Hindlimb muscle (tissue), 1 donor: ENCODE measurements at places on chromosomes 6 and 20.

- DNase-seq = no peak
Observed at GRCh38 chr6:67885081-67886033, 749.7 kb upstream of the ADGRB3 start.

DNA sequence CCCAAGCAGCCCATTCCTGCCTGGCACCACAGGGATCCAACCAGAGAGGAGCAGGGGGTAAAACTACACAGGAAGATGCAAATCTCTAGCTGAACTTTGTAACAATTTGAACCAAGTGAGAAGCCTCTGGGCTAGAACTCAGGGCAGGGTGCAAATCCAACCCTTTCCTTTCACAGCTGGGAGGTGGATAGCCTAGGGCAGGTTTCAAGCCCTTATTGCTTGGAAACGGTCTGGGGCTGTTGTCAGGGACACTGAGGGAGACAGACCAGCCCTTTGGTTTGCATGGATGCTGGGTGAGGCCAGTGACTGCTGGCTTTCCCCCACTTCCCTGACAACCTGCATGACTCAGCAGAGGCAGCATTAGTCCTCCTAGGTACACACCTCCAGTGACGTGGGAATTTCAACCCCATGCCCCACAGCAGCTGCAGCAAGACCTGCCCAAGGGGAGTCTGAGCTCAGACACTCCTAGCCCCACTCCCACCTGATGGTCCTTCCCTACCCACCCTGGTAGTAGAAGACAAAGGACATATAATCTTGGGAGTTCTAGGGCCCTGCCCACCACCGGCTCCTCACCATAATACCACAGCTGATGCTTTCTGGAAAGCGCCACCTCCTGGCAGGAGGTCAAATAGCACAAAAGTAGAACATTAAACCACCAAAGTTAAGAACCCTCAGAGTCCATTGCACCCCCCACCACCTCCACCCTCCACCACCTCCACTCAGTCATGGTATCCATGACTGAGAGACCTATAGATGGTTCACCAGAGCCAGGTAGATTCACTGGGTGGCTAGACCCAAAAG, 797.7 kb upstream of the MAN1A1 start:
- no peak for DNase-seq

- no peak for DNase-seq
Observed at GRCh38 chr6:27545271-27546046, 72.6 kb upstream of the ZNF184 start.

DNA sequence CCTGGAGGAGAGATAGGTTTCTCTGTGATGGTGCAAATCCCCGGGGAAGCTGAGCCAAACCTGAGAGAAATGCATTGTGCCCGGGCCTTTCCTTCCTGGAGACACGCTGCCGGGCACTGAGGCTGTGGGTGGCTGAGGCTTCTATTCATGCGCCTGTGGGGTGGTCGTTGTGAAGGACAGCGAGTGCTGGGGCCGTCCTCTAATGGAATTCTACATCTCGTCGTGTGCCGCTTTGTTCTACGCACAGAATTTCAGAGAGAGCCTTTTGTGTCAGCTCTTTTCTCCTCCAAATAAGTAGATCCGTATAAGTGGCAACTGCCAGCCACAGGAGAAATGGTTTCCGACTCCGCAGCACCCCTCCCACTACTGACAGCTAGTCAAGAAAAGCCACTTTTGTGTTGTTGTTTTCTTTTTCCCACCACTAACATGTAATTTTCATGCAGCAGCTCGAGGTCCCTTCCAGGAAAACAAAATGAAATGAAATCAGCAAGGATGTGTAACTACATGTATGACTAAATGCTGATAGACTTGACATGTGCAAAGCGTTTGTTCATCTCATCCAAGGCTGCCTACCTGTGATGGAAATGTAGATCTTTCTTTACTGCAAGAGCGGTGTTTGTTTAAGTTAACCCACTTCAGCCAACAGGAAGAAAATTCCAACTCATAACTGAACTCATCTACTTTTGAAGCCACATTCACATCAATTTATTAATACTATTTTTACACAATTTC, 26.4 kb upstream of the PXDC1 start:
- no peak for DNase-seq

GRCh38 chr6:45002390-45003105, 325.6 kb upstream of the RUNX2 start:
- no peak for DNase-seq

DNA sequence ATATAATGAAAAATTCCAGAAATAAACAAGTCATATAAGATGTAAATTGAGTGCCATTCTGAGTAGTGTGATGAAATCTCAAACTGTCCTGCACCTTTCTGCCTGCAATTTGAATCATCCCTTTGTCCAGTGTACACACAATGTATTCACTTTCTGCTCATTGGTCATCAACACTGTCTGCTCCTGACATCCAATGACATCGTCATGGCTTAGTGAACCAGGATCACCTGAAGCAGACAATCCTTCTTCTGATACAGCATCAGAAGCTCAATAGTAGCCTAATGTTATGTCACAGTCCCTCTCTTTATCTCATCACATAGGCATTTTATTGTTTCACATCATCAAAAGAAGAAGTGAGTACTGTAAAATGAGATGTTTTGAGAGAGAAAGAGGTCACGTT, 366.3 kb downstream of the RFPL4B start:
- DNase-seq = no peak
